ENCODE measurements at places on chromosomes 4 and X.

DNA sequence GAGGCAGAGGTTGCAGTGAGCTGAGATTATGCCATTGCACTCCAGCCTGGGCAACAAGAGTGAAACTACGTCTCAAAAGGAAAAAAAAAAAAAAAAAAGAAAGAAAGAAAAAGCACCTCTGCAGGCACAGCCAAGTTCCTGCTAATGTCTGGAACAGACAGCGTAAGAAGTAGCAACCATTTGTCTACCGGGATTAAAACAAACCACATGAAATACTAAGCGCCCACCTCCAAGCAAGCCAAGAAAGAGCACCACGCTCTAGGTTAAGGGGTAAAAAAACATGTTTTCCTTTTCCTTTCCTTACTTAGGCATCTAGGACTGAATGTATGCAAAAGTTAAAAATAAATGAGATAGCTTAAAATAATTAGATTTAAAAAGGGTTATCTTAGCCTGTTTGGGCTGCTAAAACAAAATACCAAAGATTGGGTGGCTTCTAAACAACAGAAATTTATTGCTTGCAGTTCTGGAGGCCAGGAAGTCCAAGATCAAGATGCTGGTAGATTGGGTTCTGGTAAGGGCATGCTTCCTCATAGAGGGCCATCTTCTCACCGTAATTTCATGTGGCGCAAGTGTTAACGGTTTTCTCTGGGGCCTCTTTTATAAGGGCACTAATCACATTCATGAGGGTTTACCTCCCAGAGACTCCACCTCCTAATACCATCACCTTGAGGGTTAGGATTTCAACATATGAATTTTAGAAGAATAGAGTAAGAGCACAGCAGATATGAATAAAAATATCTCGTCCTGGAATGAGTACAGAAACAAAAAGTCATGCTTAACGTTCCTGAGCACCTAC, 12.3 kb downstream of the GPC4 start:
- DNase-seq: no peak

GRCh38 chr4:19857380-19857779, 394.3 kb upstream of the SLIT2 start:
- no peak for DNase-seq

GRCh38 chr4:65671372-65671771, 1.1 kb upstream of the EPHA5 start:
- DNase-seq: no peak

GRCh38 chrX:46617906-46618305, 44.3 kb downstream of the CHST7 start:
- no peak for DNase-seq

- DNase-seq: no peak
Measured at GRCh38 chrX:43882294-43882681, at the start of gene MAOB. TSS of gene MAOB (minus strand) at chrX:43882450. CDS start at chrX:43882299, 151 bp downstream.

- DNase-seq: no peak
Measured at GRCh38 chr4:38752372-38752940, 30.3 kb downstream of the TLR10 start.

DNA sequence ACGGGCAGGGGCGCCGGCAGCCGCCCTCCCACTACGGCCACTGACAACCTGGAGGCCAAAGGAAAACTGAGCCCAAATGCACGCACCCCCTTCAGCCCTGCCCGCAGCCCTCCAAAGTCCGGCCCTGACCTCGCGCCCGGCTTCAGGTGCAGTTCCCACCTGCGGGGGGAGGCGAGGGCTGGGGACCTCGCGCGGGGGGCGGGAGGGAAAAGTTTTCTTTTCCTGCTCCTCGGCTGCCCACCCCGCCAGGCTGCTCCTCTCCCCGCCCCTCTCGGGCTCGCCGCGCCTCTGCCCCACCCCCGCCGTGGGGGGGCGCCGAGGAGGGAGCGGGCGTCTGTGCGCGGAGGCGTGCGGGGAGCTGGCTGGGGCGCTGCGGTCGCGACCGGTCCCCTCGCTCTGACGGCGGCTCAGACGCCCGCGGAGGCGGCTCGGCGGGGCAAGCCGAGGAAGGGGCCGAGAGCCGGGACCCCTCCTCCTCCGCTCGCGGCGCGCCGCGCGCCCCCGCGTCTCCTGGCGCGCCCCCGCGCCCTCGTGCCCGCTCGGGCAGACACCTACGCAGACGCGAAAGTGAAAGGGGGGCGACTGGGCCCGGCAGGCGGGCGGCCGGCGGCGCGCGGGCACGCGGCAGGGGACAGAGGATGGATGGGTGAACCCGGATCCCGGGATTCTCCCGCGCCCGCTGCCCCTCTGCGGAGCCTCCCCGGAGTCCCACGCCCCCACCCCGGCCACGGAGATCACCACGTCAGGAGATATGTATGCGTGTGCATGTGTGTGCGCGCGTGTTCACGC, 3.1 kb upstream of the NR3C2 start:
- no peak for DNase-seq

GRCh38 chr4:102318105-102318504, 27.2 kb downstream of the SLC39A8 start:
- no peak for DNase-seq

DNA sequence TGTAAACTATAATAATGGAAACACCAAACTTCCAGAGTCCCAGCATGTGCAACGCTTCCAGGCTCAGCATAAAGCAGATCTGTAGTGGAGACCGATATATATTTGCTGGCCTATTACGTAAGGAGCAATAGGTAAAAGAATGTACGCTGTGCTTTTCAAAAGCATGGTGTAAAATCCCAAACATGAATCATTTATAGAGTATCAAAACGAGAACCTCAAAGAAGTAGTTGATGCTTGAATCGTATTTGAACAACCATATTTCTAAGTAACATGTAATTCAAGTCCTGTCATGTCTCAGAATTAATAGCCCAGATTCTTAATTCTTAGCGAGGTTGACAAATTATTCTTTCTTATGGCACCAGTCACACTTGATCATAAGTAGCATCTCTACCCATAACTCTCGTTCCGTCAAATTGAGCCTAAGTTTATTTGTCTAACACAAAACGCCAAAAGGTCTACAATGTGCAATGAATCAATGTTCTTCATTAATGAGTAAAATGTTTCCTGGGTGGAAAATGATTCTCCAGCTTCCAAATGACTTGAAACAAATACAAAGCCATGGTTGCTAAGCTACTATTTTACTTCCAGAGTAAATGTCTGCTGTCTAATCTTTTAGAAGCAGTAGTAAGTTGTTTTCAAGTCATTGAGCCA, 811.5 kb upstream of the FRG1 start:
- no peak for DNase-seq

DNA sequence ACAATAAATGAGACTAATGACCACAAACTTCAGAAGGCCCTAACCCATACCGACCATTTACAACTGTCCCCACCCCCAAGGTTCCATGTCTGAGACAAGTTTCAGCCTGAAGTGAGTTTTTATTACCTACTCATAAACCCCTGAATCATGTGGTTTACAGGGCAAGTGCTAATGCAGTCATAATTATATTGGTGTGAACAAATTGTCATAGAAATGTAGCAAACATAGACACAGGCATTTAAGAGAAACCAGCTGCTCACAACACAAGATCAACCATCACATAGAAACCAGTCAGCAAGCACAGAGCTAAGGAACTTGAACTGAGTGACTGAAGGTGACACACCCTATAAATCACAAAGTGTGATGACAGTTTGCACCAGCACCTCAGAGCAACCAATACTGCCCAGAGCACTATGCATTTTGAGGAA, 173.8 kb upstream of the MID1 start:
- no peak for DNase-seq

DNA sequence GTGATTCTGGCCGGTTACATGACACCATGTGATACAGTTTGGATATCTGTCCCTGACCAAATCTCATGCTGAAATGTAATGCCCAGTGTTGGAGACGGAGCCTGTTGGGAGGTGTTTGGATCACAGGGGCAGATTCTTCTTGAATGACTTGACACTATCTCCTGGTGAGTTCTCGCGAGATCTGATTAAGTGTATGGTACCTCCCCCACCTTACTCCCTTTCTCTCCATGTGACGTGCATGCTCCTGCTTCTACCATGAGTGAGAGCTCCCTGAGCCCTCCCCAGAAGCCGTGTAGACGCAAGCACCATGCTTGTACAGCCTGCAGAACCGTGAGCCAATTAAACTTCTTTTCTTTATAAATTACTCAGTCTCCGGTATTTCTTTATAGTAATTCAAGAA, 23.6 kb downstream of the CPE start:
- no peak for DNase-seq

GRCh38 chr4:156322592-156322991, 368.9 kb upstream of the CTSO start:
- DNase-seq: no peak

DNA sequence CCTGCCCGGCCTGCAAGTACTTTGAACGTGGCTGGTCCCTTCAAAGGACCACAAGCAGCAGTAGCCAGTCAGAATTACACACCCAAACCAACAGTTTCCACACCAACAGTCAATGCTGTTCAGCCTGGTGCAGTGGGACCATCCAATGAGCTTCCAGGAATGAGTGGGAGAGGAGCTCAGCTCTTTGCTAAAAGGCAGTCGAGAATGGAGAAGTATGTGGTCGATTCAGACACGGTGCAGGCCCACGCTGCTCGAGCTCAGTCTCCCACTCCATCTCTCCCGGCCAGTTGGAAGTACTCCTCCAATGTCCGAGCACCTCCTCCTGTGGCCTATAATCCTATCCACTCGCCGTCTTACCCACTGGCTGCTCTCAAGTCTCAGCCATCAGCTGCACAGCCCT, 104.4 kb upstream of the MYOZ2 start:
- no peak for DNase-seq

DNA sequence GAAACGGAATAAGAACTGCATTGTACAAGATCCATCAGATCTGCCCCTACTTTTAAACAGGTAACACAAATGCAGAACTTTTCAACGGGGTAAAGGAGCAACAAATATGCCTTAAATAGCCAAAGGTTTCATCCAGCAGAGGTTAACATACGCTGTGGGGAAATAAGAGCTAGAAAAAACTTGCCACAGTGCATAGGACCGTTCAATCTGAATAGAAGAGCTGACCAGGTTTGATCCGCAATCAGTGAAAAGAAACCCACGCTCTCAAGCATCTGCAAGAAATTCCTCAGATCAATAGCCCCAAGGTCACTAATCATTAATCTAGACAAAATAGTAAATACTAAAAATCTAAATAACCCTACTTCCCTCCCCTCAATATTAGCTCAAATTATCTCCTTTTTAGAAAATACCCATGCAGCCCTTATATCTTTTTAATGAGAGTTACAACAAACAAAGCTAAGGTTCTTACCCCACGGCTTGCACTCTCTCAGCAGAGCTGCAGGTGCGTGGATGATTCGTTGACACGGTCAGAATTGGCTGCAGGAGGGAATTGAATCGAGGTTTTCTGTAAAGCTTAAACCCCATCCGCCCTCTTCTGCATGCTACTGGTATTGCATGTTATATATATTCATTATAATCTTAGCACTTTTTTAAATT, at the start of gene TLR10:
Gene TLR10, minus strand, starts transcription at position 539 of the 657 bp plus-strand sequence. CDS start 7,400 bp downstream, outside the sequence.
- no peak for DNase-seq

DNA sequence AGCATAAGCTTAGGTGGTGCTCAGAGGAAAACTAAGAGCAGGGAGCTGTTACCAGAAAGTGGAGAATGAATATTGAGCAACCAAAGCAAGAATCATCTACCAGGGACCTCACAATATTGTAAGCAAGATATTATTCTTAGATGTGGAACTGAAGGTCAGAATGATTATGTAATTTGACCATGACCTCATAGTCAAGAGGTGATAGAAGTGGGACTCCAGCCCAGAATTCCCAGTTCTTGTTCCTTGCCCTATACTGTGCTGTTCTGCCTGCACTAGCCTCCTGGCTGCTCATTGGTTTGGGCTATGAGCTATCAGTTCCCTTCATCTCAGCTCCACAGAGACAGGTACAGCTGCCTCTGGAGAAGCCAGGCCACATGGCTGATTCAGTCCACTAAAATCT, 229.4 kb downstream of the LDB2 start:
- no peak for DNase-seq

DNA sequence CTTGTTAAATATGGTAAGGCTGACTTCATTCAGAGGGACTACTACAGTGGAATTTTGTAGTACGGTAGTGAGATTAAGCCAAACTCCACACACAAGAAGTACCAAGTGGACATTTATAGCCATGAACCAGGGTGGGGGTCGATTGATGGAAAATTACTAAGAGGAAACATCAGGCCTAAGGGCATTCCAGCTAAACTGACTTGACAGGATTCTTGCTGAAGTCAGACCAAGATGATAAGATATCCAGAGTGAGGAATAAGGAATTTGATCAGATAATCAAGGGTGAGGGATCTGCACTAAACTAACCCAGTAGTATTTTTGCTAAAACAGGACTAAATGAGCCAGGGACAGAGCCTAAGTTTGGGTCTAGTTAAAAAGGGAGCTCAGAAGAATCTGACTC, 597.5 kb downstream of the RPA4 start:
- DNase-seq: no peak

DNA sequence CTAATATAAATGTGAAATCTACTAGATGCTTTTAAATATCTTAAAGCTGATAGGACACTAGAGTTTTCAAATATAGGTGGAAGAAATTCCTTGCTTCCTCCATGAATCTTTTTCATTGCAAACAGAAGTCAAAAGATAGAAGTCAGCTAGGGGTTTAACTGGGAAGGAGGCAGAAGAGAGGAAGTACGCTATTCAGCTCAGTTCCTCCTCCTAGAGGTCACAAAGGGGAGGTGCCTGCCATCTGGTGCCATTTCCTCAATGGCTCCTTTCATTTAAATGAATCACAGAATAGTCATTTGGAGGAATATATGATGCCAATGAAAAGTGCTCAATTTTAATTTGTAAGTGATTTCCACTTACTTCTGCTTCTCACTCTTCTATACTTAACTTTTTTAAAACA, 8.5 kb downstream of the COL25A1 start:
- DNase-seq: no peak

- DNase-seq: no peak
Measured at GRCh38 chrX:48976086-48976485, 4.4 kb upstream of the KCND1 start.

DNA sequence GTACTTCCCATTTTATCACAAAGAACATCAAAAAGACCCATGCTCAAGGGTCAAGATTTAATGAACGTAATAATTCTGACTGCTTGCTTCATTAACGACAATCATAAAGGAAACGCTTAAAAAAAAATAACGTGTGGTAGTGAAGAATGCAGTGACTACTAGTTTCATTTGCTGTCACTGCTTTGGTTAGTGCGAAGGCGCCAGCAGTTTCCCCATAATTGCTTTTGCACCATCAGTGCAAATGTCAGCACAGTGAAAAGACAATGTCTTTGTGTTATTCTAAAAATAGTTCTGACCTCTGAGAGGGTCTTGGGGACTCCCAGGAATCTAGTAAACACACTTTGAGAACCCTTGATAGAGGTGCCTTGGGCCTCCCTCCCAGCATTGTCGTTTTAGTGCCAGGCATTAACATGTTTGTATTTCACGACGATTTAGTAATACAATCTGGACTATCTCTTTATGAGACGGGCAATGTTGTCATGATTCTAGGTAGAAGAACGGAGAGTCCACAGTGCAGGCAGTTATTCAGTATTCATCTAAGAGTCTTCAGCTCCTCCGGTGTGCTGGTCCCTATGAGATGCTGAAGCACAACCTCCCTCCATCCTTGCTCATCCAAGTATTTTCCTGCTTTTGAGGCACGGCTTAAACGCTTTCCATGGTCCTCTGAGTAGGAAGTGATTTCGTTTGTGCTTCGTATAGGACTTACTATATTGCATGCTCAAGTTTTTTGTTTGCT, 71.0 kb downstream of the AFF1 start:
- DNase-seq: no peak

All from cerebellar nuclear complex (tissue), 1 donor.